Stimulated activated CD8-positive, alpha-beta memory T cell treated with anti-CD3 and anti-CD28 coated beads, Interleukin-4, amount 100 ng/mL, for 4 hours (primary cell): ENCODE measurements at places on chromosomes 2 and 18.

DNA sequence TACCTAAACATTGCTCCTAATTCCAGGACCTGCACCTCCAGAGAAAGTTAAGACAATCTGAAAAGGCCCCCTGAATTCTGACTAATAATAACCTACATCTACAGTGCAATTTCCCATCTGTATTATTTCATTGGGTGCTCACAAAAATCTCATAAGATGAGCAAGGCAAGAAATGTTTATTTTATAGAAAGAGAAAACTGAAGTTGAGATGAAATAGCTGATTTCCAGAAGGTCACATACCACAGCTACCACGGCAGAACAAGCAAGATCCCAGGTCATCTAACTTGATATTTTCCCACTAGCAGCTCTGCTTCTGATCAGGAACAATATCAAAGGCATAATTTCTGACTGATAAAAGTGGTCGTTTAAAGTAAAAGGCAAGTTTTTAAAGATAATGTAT lies 105.8 kb upstream of the COL5A2 start:
- DNase-seq, result no peak

DNA sequence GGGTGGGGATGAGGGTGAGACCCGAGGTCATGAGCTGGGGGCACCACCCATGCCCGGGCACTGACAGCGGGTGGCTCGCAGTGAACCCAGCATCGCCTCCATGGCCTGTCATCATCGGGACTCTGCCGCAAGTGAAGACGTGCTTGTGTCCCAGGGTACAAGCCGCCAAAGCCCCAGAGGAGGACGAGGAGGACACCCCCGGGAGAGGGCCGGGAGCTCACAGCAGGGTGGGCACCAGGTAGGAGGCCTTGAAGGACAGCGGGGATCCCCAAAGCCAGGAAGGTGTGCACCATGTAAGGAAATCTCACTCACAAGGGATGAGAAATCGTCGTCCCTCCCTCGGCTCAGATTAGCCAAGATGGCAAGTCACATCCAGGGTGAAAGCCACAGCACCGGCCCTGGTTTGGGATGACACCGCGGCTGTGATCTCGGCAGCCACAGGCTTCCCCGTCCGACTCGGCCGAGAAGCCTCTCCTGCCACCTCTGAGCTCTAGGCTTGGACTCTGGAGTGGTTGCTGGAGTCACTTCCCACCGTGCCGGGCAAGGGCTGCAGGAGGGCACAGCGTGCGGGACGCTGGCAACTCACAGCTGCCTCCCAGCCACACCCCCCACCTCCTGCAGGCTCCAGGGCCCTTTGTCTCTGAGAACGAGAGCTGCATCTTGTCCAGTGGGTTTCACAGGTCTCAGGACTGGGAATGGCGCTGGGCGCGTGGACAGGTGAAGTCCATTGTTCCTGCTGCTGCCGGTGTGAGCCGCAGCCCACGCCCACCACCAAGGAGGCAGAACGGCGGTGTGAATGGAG lies 81.6 kb upstream of the CTDP1 start:
- DNase-seq, result no peak

DNA sequence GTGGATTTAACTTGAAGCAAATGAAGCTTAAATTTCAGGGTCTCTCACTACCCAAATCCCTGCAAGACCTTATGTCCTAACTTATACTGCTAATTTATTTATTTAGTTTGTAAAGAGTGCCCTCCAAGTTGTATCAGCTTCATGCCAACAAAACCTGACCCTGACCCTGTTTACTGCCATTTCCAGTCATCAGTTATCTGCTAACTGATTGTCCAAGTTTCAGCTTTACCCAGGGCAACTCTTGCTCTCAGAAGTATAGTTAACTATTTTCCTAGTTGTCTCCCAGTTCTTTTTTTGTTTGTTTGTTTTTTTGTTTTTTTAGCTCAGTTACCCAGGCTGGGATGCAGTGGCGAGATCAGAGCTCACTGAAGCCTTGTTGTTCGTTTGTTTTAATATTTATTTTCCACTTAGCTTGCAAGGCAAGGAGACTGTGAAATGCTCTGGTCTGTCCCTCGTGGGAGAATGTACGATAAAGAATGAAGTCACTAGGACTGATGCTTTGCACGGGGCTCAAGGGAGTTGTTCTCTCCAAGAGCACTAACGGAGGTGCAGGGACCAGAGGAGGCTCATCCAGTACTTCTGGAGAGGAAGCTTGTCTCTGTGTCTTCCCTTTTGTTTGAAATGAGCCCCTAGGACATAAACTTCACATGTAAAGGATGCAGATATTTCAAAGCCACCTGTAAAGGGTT lies 35.3 kb downstream of the MYOM1 start:
- DNase-seq, result no peak

GRCh38 chr18:41965634-41966255 lies 10.7 kb downstream of the PIK3C3 start:
- no peak for DNase-seq

DNA sequence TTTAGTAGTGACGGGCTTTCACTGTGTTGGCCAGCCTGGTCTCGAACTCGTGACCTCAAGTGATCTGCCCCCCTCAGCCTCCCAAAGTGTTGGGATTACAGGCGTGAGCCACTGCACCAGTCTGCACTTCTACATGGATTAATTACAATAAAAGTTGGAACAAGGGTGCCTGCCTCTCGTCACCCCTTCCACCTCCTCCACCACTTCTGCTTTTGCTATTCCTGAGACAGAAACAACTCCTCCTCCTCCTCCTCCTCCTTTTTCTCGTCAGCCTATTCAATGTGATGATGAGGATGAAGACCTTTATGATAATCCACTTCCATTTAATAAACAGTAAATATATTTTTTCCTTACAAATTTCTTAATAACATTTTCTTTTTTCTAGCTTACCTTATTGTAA lies 35.2 kb downstream of the SRBD1 start:
- DNase-seq, result no peak

GRCh38 chr2:173087214-173087581 lies 11.6 kb downstream of the MAP3K20 start:
- DNase-seq, result no peak

DNA sequence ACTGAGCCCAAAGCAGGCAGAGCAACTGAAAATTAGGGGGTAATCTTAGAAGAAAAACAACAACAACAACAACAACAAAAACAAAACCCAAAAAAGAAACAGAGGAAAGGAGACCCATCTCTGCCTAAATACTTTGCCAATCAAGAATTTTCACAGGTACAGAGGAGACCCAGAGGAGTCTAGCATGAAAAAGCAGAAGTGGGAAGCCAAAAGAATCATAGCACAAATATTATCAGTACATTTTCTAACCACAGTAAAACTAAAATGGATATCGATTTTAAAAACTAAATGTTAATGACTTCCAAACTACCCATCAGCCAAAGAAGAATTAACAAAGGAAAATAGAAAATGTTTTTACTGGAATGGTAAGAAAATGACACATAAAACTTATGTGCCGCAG lies 148.1 kb downstream of the BAZ2B start:
- DNase-seq, result no peak

DNA sequence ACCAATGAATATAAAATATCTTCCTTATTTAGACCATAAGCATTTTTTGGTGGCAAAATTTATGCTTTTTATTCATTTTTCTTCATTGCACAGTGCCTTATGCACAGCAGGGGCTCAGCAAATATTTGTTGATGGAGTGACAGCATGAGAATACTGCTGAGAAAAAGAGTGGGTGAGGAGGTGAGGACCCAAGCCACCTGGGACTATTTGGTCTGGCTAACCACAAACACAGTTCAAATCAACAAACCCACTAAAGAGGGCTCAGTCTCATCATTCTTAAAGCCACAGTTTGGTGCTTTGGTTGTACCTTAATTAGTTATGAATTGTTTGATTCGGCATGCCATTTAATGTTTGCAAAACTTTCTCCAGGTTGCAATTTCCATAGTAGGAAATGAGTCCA lies 183.5 kb upstream of the ZNF521 start:
- DNase-seq, result no peak

DNA sequence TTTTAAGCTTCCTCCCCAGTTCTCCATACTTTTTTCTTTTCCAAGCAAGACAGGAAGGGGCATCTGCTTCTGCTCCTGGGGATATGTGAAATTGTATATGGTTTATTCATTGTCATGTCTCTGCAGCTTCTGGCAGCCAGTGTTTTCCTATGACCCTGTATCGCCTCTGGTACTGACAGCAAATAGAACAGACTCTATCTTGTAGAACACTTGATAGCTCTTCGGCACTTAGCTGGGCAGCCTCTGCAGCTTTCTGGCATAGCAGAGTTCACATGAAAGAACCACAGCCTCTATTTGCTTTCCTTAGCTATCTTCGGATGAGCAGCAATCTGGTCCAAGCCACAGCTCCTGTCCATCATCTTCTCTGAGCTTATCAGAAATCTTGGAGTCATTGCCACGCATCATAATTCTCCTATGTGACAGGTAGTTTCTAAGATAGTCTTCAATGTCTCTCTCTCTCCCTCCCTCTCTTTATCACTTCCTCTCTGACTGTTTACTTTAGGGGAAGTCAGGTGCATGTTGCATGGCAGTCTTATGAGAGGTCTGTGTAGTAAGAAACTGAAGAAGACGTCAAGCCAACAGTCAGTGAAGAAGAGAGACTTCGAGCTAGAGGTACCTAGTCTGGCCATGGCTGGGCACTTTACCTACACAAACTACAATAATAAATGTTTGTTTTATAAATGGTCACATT lies 627.7 kb upstream of the CDH2 start:
- DNase-seq, result no peak

DNA sequence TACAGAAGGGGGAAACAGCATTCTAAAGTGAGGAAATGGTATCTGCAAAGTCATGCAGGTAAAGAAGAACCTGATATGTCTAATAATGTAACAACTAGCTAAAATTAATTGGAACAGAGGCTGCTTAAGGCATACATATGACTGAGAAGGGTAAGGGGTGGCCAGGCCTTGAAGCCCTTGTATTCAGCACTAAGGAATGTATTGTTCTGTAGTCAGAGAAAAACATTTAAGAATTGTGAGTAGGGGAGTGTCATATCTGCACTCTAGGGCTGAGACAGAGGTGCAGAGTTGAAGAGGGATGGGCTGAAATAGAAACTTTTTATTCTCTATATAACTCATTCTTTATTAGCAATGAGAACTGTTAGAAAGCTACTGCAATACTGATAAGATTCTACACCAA lies 145.5 kb upstream of the CHAC2 start:
- DNase-seq, result no peak

DNA sequence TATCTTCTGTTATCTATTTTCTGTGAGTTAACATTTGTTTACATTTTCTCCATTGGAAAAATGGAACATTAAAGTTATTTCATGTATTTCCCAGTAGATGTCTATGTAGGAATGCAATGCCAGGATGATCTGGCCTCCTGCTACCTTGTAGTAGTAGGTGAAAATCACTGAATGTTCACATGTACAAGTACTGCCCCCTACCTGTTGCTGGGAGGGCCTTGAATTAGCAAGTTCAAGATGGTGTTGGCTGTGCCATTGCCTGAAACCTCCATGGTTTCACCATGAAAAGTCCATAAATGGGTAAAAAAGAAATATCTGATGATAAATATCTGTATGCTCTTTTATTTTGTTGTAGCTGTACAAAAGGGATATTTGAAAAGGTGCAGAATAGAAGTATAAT lies 30.7 kb downstream of the XRCC5 start:
- DNase-seq, result no peak

GRCh38 chr18:76265497-76266235 lies 229.4 kb downstream of the ZNF516 start:
- DNase-seq, result no peak

- no peak for DNase-seq
Observed at GRCh38 chr2:122980671-122981070, 1044.4 kb upstream of the CNTNAP5 start.

GRCh38 chr2:56474412-56475158 lies 290.8 kb downstream of the CCDC85A start:
- no peak for DNase-seq

DNA sequence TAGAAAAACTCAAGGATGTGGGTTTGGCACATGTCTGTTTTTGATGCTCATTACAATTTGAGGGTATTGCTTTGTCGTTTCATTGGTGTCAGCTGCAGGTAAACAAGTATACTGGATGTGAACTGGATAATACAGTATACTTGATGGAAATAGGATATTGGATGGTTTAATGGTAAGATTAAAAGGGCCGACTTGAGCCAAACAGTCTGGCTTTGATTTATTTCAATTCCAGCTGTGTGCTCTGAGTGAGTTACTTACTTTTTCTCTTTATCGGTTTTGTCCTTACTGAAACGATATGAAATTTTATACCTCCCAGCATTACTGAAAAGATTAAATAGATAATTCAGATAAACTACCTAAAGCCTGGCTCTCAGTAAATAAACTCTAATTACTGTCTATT lies 227.6 kb downstream of the ASXL3 start:
- DNase-seq, result no peak

- no peak for DNase-seq
Observed at GRCh38 chr18:46474487-46475389, 182.3 kb downstream of the LOXHD1 start.

DNA sequence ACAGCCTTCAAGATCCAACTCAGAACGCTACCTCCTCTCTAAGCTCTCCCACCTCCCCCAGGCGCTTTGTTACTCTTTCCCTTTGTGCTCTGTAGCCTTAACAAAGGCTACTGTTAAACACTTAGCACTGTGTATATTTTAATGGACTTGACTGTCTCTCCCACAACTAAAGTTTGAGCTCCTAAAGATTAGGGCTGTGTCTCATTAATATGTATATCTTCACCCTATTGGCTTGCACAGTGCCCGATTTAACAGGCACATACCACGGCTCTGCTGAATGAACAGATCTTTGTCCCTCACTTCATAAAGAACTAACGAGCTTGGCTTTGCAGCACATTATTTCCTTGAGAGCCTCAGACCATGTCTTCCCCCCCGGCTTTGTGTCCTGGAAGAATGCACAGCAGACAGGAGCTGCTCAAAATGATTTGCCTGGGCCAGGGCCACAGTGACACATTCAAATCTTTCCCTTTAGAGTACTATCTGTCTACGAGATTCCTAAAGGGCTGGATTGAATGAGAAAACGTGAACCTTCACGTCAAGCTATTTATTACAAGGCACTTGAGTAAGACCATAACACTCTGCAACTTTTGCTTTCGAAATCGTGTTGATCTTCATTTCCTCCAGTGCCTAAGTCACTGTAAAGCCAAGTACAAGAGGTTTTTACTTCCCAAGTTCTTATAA lies 22.1 kb downstream of the ABHD3 start:
- no peak for DNase-seq
